ENCODE measurements at places on chromosomes 2 and 18. TPM values are rescaled to one million over a fixed set of nuclear protein-coding genes. Genes with fewer than 3 reads are reported as not detected.

- no peak for DNase-seq
- H3K4me3 ChIP-seq: peak overlapping the region; percentile 58
These were observed 185.9 kb downstream of the SLC39A10 start for GRCh38 chr2:195842932-195843331.

- no peak for DNase-seq
- no peaks in the 10 kb centered on the region for H3K4me1 ChIP-seq
- no peaks in the 10 kb centered on the region for H3K36me3 ChIP-seq
- no peak overlapping the region for H3K27ac ChIP-seq
- peaks cover 7% of the 10 kb centered on the region for H3K27me3 ChIP-seq
These were observed 47.7 kb upstream of the SCG2 start for GRCh38 chr2:223649554-223650533.

DNA sequence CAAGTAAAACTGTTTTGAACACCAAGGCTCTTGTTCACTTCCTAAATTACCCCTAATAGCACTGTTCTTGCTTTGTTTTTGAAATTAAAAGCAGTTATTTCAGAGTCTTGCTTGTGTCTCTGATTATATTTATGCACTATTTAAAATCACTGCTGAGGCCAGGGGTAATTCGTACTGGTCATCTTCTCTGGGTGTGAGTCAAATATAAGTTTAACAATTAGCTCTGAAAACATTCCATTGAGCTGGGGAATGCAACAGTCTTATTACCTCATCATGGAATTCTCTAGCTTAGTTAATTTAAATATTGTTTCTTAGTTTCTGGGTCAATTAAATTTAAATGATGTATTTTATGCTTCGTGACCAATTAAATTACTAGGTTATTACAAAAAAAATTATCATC is 135.0 kb downstream of the MEIS1 start:
- DNase-seq: no peak
- no peak overlapping the region for H3K4me3 ChIP-seq
- H3K27ac ChIP-seq: no peak overlapping the region
- H3K36me3 ChIP-seq: no peaks in the 10 kb centered on the region

GRCh38 chr2:156465573-156465972 is 29.4 kb downstream of the GPD2 start:
- H3K27ac ChIP-seq: no peak overlapping the region
- H3K36me3 ChIP-seq: no peaks in the 10 kb centered on the region
- no peak overlapping the region for H3K4me3 ChIP-seq
- peaks cover 29% of the 10 kb centered on the region for H3K4me1 ChIP-seq
- H3K27me3 ChIP-seq: no peaks in the 10 kb centered on the region

GRCh38 chr2:181761175-181761574 is 80.9 kb upstream of the NEUROD1 start:
- H3K27ac ChIP-seq: no peak overlapping the region
- no peaks in the 10 kb centered on the region for H3K4me1 ChIP-seq
- no peaks in the 10 kb centered on the region for H3K36me3 ChIP-seq

GRCh38 chr2:8142461-8142860 is 539.4 kb upstream of the ID2 start:
- no peaks in the 10 kb centered on the region for H3K36me3 ChIP-seq
- DNase-seq: no peak
- no peaks in the 10 kb centered on the region for H3K27me3 ChIP-seq

DNA sequence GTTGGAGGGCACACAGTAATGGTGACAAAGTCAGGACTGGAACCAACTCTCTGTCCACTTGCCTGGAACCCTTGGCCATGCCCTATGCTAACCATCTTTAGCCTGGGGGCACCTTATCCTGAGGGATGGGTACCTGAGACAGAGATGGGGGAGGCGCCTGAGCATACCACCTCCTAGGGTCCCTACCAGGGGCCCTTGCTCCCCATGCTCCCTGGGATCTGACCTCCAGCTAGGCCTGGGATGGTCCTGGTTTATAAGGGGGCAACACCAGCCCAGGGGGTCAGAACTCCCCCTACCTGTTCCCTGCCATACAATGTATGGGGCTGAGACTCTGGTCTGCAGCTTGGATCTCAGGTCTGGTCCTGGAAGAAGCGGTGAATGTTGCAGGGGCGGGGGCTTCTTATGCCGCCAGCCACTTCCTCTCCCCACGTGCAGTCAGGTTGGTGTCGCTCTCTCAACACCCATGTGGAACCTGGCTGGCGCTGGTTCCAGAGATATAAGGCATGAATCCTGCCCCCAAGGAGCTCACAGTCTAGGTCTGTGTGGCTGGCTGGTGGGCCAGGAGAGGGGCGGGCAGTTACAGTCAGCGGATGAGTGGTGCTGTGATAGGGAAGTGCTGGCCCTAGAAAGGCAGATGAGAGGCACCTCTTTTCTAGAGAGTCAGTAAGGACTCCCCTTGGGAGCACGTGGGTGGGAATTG is 3.8 kb upstream of the TOGARAM2 start:
- DNase-seq: no peak
- no peaks in the 10 kb centered on the region for H3K27me3 ChIP-seq
- H3K27ac ChIP-seq: no peak overlapping the region

DNA sequence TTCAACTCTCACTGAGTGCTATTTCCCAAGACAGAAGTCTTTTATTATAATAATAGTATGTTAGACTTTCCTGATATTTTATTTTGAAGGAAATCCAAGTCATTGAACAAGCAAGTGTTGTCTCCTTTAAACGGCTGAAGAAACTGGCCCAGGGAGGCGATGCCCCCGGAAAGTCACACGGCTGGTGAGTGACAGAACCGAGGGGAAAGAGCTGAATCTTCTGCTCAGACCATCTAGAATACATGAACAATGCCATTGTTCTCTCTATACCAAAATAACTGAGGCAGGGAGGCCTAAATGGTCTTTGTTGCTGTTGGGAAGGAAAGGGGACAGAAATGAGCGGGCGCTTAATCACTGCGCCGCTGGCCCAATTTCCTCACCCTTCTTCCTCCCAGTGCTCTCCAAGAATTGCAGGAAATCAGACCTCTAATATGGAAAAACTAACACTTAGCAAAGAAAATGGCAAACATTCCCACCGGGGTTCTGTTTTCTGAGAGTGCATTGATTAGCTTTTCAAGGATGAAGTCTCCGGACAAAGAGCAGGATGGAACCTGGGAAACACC is 101.5 kb downstream of the KLF7 start:
- H3K27ac ChIP-seq: no peak overlapping the region
- H3K4me1 ChIP-seq: no peaks in the 10 kb centered on the region
- peaks cover 8% of the 10 kb centered on the region for H3K27me3 ChIP-seq
- no peak overlapping the region for H3K4me3 ChIP-seq
- H3K36me3 ChIP-seq: no peaks in the 10 kb centered on the region

GRCh38 chr18:80154293-80154692 is 45.2 kb downstream of the ADNP2 start:
- H3K4me3 ChIP-seq: no peak overlapping the region
- peaks cover 5% of the 10 kb centered on the region for H3K27me3 ChIP-seq
- no peak for DNase-seq
- peaks cover 3% of the 10 kb centered on the region for H3K4me1 ChIP-seq

DNA sequence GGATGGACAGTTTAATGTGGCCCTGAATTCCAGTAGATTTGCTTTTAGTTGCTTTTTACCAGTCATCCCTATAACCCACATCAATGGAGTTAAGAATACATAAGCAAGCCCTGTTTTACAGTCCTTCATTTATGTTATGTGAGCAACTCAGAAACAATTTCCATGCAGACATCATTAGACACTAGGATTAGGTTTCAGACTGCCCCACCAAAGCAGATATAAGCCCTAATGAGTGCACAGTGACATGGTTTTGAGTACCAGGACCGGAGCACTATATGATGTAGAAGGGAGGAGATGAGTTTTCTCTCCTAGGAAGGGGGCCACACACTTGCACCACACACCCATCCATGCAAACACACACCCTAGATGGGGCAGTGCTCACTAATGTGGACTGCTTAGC is 15.5 kb downstream of the KCNS3 start:
- H3K4me1 ChIP-seq: no peaks in the 10 kb centered on the region
- no peak overlapping the region for H3K4me3 ChIP-seq
- H3K27ac ChIP-seq: no peak overlapping the region
- H3K36me3 ChIP-seq: no peaks in the 10 kb centered on the region
- DNase-seq: no peak

- H3K4me3 ChIP-seq: no peak overlapping the region
- peaks cover 3% of the 10 kb centered on the region for H3K27me3 ChIP-seq
- no peak overlapping the region for H3K27ac ChIP-seq
- no peaks in the 10 kb centered on the region for H3K4me1 ChIP-seq
- DNase-seq: no peak
These were observed 66.7 kb downstream of the ETAA1 start for GRCh38 chr2:67463810-67464209.

GRCh38 chr2:101569886-101570520 is 95.1 kb upstream of the RFX8 start:
- H3K4me3 ChIP-seq: peak overlapping the region; percentile 80
- DNase-seq: no peak
- peaks cover 54% of the 10 kb centered on the region for H3K4me1 ChIP-seq
- no peaks in the 10 kb centered on the region for H3K27me3 ChIP-seq
- peak overlapping the region; percentile 81 for H3K27ac ChIP-seq
- no peaks in the 10 kb centered on the region for H3K36me3 ChIP-seq

- H3K4me3 ChIP-seq: no peak overlapping the region
- H3K27ac ChIP-seq: no peak overlapping the region
- H3K36me3 ChIP-seq: no peaks in the 10 kb centered on the region
- H3K4me1 ChIP-seq: no peaks in the 10 kb centered on the region
- peaks cover 3% of the 10 kb centered on the region for H3K27me3 ChIP-seq
These were observed 223.8 kb downstream of the TTC32 start for GRCh38 chr2:19677825-19678518.

DNA sequence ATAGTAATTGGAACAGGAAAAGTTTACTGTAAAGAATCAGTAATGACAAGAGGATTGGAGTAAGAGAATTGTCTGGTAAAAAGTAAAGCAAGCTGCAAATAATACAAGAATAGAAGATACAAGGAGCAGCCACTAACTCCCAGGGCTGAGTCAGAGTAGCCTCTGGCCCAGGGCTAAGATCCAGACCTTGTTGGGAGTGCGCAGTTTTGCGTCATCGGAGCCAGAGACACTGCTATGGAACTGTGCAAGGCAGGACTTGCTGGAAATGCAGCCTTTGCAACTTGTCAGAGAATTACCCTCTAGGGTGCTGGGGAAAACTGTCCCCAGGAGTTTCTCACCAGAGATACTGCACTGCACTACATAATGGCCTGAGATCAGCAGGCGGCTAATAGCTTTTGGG is 135.2 kb downstream of the NYAP2 start:
- H3K4me3 ChIP-seq: no peak overlapping the region
- no peaks in the 10 kb centered on the region for H3K4me1 ChIP-seq
- no peak for DNase-seq
- no peaks in the 10 kb centered on the region for H3K36me3 ChIP-seq

DNA sequence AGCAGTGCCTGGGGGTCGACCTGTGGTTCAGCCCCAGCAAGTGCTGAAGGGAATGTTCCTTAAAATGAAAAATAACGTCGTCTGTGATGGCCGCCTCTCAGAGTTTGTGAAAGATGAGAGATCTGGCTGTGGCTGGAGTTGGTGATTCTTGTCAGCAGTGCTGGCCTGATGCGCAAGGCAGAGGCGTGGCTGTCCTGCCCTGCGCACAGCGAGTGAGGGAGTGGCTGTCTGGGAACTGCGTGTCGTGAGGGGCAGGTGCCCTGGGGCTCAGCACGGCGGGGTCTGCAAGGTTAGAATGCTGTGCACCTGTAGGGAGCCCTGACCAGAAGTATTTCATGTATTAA is 8.8 kb downstream of the NFATC1 start:
- DNase-seq: no peak
- peak overlapping the region; percentile 79 for H3K4me3 ChIP-seq
- no peaks in the 10 kb centered on the region for H3K36me3 ChIP-seq
- H3K27me3 ChIP-seq: no peaks in the 10 kb centered on the region
- peaks cover 66% of the 10 kb centered on the region for H3K4me1 ChIP-seq
- peak overlapping the region; percentile 99 for H3K27ac ChIP-seq

- no peak for DNase-seq
- H3K27me3 ChIP-seq: no peaks in the 10 kb centered on the region
- peaks cover 14% of the 10 kb centered on the region for H3K4me1 ChIP-seq
- peaks cover 2% of the 10 kb centered on the region for H3K36me3 ChIP-seq
These were observed 408.8 kb downstream of the NBAS start for GRCh38 chr2:15152382-15152781.

GRCh38 chr2:173568054-173568453 is 213.4 kb downstream of the CDCA7 start:
- peaks cover 9% of the 10 kb centered on the region for H3K4me1 ChIP-seq
- H3K4me3 ChIP-seq: no peak overlapping the region
- H3K27me3 ChIP-seq: peaks cover 10% of the 10 kb centered on the region
- H3K36me3 ChIP-seq: no peaks in the 10 kb centered on the region
- no peak overlapping the region for H3K27ac ChIP-seq
- no peak for DNase-seq

DNA sequence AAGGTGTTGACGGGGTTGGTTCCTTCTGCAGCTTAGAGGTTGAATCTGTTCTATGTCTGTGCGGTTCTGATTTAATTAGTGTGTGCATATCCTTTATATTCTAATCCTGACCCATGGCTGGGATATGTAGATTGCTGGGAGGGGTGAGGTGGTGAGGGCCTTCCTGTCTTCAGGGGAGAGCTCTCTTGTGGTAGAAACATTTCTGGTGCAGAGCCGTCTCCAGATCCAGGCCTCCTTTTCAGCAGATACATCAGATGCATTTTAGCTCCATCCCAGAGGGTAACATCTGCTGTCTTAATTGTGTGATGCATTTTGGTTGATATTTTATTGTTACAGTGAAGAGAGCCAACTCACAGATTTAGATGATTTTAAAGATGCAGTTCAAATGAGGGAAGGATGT is 227.8 kb downstream of the AGAP1 start:
- no peak for DNase-seq
- H3K36me3 ChIP-seq: no peaks in the 10 kb centered on the region
- no peak overlapping the region for H3K4me3 ChIP-seq
- H3K27ac ChIP-seq: no peak overlapping the region
- no peaks in the 10 kb centered on the region for H3K4me1 ChIP-seq

SF3B1 gene
- total RNA-seq: 702 TPM

SCN2A gene
- not detected for total RNA-seq

HMSD gene
- not detected for total RNA-seq

COQ10B gene
- total RNA-seq: 33.2 TPM

CD302 gene
- 1.8 TPM for total RNA-seq

ABCG8 gene
- not detected for total RNA-seq

ALPI gene
- total RNA-seq: not detected
